ENCODE measurements at places on chromosomes 1 and 21. TPM values are rescaled to one million over a fixed set of nuclear protein-coding genes. Genes with fewer than 3 reads are reported as not detected.

Gene PLA2G2A
- not detected for total RNA-seq

Gene LAPTM5
- 719 TPM for total RNA-seq

Gene SELL
- 337 TPM for total RNA-seq

Gene PRKAA2
- total RNA-seq: under 0.01 TPM

Gene MATN1
- 1.6 TPM for total RNA-seq

Gene ACTN2
- total RNA-seq: under 0.01 TPM

Gene GSTM5
- not detected for total RNA-seq

Gene ZRANB2
- 56.9 TPM for total RNA-seq

Gene POGZ
- 48.0 TPM for total RNA-seq

Gene TP73
- not detected for total RNA-seq

Gene TMPRSS2
- total RNA-seq: not detected

Gene TFF2
- not detected for total RNA-seq

Gene UMODL1
- under 0.01 TPM for total RNA-seq

Gene RHD
- 1.2 TPM for total RNA-seq

Gene CELA3A
- total RNA-seq: not detected

Gene LPAR3
- total RNA-seq: 0.84 TPM

Gene HMCN1
- under 0.01 TPM for total RNA-seq

Gene LDLRAD1
- total RNA-seq: not detected

All from mononuclear cell (primary cell).